Colonic mucosa (tissue), 4 donors: ENCODE measurements at places on chromosomes 13 and 19. TPM values are rescaled to one million over a fixed set of nuclear protein-coding genes. Genes with fewer than 3 reads are reported as not detected.

Gene IGSF23
- total RNA-seq, result not detected

Gene SLC7A9
- total RNA-seq, result not detected

Gene ZNF836
- total RNA-seq, result 10.2 TPM

Gene C19orf85
- not detected for total RNA-seq

Gene TEX26
- total RNA-seq, result not detected

Gene LATS2
- 3.7 TPM for total RNA-seq

Gene GIPC3
- total RNA-seq, result 1.1 TPM

Gene MAN2B1
- 67.4 TPM for total RNA-seq

Gene ZNF575
- total RNA-seq, result 11.3 TPM

Gene GRIN2D
- total RNA-seq, result 0.35 TPM

Gene TBXA2R
- 1.7 TPM for total RNA-seq

Gene HCST
- total RNA-seq, result 2.4 TPM

Gene IL17D
- total RNA-seq, result 0.49 TPM

Gene RFPL4AL1
- total RNA-seq, result not detected

Gene KIR2DL3
- not detected for total RNA-seq

Gene KLK3
- total RNA-seq, result 2.5 TPM

Gene ZNF135
- 1.4 TPM for total RNA-seq

Gene AMH
- total RNA-seq, result 0.90 TPM
